Dermis blood vessel endothelial cell (primary cell): ENCODE measurements at places on chromosomes 6 and 20. TPM values are rescaled to one million over a fixed set of nuclear protein-coding genes. Genes with fewer than 3 reads are reported as not detected.

DNA sequence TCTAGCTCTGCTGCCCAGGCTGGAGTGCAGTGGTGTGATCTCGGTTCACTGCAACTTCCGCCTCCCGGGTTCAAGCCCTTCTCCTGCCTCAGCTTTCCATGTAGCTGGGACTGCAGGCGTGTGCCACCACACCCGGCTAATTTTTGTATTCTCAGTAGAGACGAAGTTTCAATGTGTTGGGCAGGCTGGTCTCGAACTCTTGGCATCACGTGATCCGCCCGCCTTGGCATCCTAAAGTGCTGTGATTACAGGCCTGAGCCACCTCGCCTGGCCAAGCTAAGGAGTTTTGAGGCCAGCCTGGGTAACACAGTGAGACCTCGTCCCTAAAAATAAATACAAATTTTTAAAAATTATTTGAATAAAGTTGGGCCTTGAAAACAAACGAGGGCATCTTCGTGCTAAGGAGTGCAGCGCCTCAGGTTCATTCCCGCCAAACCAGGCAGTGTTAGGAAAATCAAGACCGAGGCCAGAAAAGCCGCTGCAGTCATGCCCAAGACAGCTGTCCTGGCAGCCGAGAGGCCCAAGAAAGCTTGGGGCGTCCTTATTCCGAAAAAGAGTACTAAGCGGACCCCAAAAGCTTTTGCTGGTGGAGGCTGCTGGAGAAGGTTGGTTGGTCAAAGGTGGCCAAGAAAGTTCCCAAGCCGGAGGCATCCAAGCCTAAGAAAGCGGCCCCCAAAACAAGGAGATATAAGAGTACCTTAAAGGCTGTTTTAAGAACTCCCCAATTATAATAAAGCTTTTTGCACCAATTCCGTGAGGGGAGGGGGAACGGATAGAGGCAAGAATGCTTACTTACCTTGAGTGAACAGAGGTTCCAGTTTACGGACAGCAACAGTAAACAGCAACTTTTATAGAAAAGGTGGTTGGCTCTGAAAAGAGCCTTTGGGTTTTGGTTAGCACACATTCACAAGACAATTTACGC, 109.0 kb downstream of the HFE start:
- DNase-seq = peak; percentile 31

DNA sequence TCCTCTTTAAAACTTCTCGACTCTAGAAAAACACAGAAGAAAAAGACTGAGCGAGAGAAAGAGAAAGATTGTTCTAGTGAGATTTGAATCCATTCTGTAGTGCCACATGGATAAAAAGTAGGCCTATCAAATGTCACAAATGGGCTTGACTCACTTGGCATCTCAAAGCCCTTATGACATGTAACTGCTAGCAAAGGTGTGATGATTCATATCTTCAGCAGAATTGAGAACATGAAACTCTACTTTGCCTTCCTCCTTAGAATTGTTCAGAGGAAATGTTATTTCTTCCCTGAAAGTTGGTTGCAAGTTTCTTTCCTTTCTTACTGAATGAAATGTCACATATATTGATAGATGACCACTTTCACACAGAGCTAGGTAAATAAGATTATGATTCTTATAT, 40.4 kb upstream of the DUSP22 start:
- DNase-seq = no peak

DNA sequence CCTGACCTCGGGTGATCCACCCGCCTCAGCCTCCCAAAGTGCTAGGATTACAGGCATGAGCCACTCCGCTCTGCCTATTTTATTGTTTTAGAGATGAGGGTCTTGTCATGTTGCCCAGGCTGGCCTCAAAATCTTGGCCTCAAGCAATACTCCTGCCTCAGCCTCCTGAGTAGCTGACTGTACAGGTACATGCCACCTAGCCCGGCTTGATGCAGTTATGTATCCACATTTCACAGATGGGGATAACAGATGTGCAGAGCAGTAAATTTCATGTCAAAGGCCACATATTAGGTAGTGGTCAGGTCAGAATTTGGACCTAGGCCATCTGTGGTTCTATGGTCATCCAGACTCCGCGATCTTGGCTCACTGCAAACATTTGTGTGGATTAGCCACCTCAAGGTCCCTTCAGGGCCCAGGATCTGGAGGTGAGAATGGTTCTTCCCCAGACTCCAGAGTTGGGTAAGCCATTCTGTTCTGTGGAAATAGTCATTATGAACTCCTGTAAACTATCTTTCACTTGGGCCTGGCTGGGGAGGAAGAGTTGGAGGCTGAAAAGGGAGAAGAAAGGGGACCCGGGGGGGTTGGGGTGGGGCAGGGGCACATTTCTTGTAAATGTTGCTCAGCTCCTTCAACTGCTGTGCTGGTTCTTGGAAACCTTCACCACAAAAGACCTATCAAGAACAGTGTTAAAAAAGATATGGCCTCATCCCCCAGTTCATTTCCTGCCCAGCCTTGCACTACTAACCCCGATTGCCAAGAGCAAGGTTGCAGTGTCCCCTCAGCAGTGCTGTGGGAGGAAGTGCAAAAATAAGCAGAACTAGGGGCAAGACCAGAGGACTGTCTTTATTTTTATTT, 13.0 kb downstream of the PIM1 start:
- DNase-seq = no peak

- DNase-seq = no peak
Measured at GRCh38 chr6:26222571-26222970, 135.3 kb downstream of the HFE start.

DNA sequence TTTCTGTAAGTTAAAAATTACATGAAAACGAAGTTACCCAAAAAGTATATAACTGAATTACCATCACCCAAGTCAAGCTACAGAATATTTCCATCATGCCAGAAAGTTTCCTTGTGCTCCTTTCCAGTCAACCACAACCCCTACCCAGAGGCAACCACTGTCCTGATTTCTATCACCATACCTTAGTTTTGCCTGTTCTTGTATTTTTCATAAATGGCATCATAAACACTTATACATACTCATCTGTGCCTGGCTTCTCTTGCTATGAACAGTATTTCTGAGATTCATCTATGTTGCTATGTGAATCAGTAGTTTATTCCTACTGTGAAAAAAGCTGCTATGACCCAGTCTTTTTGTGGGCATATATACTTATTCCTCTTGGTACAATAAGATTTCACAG, 7.4 kb downstream of the FKBP5 start:
- no peak for DNase-seq

- DNase-seq = no peak
Measured at GRCh38 chr6:6597682-6598081, 9.2 kb downstream of the LY86 start.

- DNase-seq = no peak
Measured at GRCh38 chr6:14273191-14273590, 155.6 kb downstream of the CD83 start.

GRCh38 chr20:4112481-4113421, 97.4 kb upstream of the RNF24 start:
- DNase-seq = peak; percentile 63

- DNase-seq = no peak
Measured at GRCh38 chr20:40690836-40691565, 2.0 kb upstream of the MAFB start.

DNA sequence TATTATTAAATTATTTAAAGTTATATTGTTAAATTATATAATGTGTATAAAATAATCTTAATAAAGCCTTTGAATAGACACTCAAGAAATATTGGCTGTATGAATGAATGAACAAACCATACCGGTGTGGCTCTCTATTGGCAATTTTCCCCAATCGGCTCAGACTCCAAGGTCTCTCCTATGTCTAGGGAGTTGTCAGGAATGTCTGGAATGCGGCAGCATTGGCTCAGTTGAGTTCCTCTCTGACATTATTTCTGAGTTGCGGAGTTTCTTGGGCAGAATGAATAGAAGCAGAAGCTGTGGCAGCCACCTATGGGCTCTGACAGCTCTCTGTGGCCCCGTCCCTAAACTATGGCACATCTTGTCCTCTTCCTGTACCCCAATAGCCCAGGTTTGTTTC, 111.0 kb downstream of the SOBP start:
- peak; percentile 82 for DNase-seq

- DNase-seq = peak; percentile 78
Measured at GRCh38 chr6:87700397-87701343, 1.4 kb downstream of the AKIRIN2 start.

DNA sequence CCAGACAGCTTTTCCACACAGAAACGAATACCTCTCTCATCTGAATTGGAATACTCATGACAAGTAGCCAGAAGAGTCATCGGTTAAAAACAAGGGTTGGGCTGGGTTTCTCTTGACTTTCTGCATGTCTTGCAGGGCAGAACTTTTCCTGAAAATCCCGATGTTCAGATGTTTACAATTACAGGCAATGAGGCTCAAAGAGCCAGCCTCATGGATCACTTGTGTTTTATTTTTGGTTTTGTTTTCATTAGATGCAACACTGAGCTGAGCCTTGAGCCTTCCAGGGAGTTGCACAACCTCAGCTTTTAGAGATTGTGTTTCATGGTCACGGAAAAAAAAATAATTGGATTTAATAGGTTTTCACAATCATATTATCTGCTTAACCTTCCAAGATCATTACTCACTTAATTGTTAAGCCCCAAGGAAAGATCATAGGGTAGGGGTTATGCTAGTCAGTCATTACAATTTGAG, 288.1 kb upstream of the PRDM1 start:
- DNase-seq = no peak

DNA sequence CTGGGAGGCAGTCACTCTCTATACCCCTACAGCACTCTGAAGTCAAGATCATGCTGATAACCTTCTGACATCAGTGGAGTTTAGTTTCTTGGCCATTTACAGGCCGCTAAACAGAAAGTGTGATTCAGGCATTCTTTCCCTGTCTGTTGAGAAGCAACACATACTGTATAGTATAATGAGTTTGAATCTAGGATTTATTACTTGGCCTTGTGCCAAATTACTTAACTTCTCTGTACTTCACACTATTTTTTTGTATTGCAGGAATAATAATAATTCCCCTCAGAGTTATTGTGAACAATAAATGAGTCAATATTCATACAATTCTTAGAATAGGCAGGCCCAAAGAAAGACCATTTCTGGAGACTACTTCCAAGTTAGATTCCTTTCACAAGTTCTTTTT, 4.1 kb downstream of the ZNF391 start:
- no peak for DNase-seq

- DNase-seq = no peak
Measured at GRCh38 chr20:49172413-49172812, 15.7 kb downstream of the STAU1 start.

- DNase-seq = no peak
Measured at GRCh38 chr20:15857173-15857784, 716.0 kb downstream of the KIF16B start.

DNA sequence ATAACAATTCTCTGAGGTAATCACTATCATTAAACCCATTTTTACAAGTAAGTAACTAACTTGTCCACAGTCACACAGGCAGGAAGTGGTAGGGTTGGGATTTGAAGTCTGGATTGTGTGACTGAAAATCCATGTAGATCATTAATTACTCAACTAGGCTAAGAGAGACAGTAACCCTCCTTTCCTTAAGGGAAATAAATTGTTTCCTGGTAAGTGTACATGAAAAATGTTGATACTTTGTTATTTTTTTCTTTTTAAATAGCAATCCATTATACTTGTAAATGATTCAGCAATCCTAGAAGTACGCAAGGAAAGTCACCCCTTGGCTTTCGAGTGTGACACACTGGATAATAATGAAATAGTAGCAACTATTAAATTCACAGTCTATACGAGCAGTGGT, 11.6 kb downstream of the SPACA1 start:
- no peak for DNase-seq

- no peak for DNase-seq
Measured at GRCh38 chr20:14521436-14521835, 184.0 kb upstream of the FLRT3 start.

DNA sequence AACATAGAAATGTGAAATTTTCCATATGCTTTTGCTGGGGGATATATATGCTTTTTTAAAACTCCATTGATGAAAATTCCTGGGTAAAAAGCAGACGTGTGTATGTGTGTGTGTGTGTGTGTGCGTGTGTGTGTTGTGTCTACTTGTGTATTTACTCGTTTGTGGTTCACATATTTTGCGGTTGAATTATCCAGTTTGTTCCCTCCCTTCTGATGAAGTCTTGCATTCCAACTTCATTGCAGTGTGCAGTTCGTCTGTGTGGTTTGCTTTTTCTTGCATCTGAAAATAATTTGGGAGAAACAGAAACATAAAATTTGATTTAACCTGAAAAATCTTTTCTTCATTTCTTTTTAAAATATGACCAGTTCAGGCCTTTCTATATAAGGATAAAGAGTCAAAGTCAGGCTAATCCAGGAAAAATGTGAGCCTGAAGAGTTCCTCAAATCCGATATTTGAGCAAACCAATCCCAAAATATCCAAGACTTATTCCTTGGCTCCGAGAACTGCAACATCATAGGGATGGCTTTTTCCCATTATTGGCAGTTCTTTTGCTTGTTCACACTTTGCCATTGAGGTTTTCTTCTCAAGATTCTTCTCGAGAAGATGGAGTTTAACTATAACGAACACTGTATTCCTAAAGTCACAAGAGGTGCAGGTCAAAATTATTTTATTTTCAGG, 202.2 kb upstream of the CCN2 start:
- no peak for DNase-seq

Gene FAM209A
- total RNA-seq = not detected in 2 replicates

Gene SAPCD1
- total RNA-seq = 1.4 and 2.4 TPM in 2 replicates

Gene CCDC28A
- total RNA-seq = 22.1 and 23.7 TPM in 2 replicates

Gene LMBRD1
- 23.0 and 28.0 TPM in 2 replicates for total RNA-seq

Gene HLA-DOA
- not detected in 2 replicates for total RNA-seq

Gene CST2
- total RNA-seq = not detected in 2 replicates

Gene TRIM10
- total RNA-seq = not detected in 2 replicates

Gene LAMA5
- 55.8 and 127 TPM in 2 replicates for total RNA-seq

Gene SLC22A3
- total RNA-seq = under 0.01 TPM in 1 of 2 replicates, not detected in the other

Gene DYNLT2
- total RNA-seq = 0.74 and 1.2 TPM in 2 replicates
